ENCODE measurements at places on chromosomes 7 and 10.
A peak's percentile ranks its signal among the peaks of the same experiment; 100 is the strongest.

DNA sequence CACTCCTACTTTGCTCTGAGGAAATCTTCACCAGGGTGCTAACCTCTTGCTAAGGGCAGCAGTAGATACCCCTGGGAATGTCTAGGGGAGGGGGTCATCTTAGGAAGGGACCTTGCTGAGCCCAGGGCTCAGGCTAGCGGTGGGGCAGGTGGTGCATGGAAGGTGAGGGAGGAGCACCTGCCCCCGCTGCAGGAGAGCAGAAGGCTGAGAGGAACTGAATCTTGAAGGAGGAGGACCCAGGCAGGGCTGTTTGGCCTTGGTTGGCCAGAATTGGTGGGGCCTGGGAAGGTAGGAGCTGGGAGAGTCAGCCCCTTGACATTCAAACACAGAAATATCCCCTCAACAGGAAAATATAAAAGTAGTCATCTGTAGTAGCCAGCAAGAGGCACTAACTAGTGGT, 7.0 kb downstream of the CALHM3 start:
- no peaks in the 10 kb centered on the region for H3K36me3 ChIP-seq
- H3K27me3 ChIP-seq, result no peaks in the 10 kb centered on the region
- no peaks in the 10 kb centered on the region for H3K4me1 ChIP-seq

DNA sequence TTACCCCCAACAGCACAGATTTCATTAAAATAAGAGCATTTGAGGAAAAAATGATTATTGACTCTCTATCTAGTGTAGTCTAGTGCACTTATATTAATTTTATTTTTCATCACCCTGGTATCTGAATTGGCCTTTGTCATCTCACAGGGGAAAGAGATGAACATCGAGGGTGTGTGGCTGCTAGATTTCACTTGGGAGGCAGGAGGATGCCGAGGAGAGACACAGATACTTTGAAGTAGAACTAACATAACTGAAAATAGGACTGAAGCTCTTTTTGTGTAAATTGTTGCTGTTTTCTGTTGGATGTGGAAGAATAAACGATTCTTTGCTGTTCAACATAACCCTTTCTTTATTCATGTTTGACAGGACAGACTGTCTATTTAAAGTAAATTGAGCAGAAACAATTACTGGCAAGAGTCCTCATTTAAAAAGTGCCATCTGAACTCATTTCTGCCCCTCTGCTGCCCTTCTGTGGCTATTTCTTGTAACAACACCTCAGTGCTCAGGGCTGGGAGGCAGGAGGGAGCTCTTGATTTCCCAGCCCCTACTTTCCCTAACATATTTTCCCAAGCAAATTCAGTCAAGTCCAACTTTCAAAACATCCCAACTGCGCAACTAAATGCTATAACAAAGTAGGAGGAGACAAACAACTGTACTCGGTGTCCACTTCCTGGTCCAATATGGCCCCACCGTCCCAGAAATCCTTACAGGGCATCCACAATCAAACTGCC, 15.6 kb downstream of the LYZL1 start:
- H3K4me1 ChIP-seq, result no peaks in the 10 kb centered on the region
- peaks cover 2% of the 10 kb centered on the region for H3K36me3 ChIP-seq
- H3K27ac ChIP-seq, result peak overlapping the region; percentile 77
- peak; percentile 82 for DNase-seq
- H3K27me3 ChIP-seq, result no peaks in the 10 kb centered on the region
- H3K4me3 ChIP-seq, result no peak overlapping the region

GRCh38 chr7:2613931-2614600, 17.7 kb upstream of the TTYH3 start:
- H3K27ac ChIP-seq, result no peak overlapping the region
- H3K36me3 ChIP-seq, result peaks cover 5% of the 10 kb centered on the region
- no peak for DNase-seq
- no peaks in the 10 kb centered on the region for H3K27me3 ChIP-seq
- H3K4me1 ChIP-seq, result peaks cover 6% of the 10 kb centered on the region
- no peak overlapping the region for H3K4me3 ChIP-seq

DNA sequence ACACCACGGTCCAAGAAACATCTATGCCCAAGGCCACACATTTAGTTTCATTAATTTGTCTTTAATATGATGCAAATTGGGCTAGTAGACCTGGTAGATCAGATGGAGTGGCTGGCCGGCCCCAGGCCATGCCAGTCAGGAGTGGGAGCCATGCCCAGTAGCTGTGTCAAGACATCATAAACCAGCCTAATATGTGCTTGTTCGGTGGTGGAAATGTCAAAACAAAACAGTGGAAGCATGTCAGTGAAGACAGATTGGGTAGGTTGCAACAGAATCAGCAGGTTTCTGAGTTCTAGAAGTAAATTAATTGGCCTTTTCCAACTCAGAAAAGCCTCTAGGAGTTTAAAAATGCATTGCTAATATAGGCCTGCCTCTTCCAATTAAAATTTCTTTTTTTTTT, 124.7 kb downstream of the NRP1 start:
- H3K27me3 ChIP-seq, result no peaks in the 10 kb centered on the region
- H3K27ac ChIP-seq, result no peak overlapping the region
- no peak for DNase-seq
- H3K4me1 ChIP-seq, result no peaks in the 10 kb centered on the region
- no peak overlapping the region for H3K4me3 ChIP-seq

- no peak overlapping the region for H3K4me3 ChIP-seq
- H3K36me3 ChIP-seq, result peaks cover 34% of the 10 kb centered on the region
- no peak overlapping the region for H3K27ac ChIP-seq
- H3K27me3 ChIP-seq, result no peaks in the 10 kb centered on the region
- no peak for DNase-seq
Measured at GRCh38 chr7:102304668-102305067, 18.0 kb downstream of the SH2B2 start.

DNA sequence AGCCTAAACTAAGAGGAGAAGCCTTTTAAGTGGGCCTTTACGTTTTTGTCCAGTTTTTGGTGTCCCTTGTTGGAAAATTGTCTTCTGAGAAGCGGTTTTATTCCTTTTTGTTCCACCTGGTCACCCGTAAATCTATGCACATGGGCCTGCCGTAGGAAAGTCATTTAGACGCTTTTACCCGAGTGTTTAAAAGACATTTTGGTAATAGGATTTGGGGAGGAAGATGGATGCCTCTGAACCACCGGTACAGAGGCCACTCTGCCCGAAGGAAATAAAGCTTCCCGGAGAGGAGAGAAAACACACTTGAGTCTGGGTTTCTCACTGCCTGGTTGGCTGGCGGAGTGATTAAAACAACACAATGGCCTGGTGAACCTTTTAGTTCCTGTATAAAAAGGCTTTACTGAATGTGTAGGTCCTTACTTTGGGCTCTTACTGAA, 760 bp downstream of the THNSL1 start:
- H3K36me3 ChIP-seq, result no peaks in the 10 kb centered on the region
- H3K4me1 ChIP-seq, result peaks cover 2% of the 10 kb centered on the region
- H3K4me3 ChIP-seq, result peak overlapping the region; percentile 78

DNA sequence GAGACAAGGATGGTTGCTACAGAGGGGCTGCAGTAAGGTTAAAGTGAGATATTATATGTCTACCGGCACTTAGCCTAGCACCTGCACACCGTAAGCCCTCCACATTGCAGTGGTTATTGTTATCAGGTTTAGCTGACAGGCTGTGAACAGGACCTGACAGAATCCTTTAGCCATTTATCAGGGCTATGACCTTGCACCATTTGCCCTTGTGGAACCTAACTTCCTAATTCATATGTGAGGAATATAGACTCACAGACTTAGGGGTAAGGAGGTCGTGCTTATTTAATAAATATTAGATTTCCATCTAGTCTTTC, 10.1 kb downstream of the NCOA4 start:
- DNase-seq, result no peak
- no peaks in the 10 kb centered on the region for H3K27me3 ChIP-seq
- H3K36me3 ChIP-seq, result peaks cover 11% of the 10 kb centered on the region
- no peak overlapping the region for H3K27ac ChIP-seq

GRCh38 chr7:113320419-113320818, 202.1 kb upstream of the SMIM30 start:
- no peaks in the 10 kb centered on the region for H3K36me3 ChIP-seq
- no peak overlapping the region for H3K4me3 ChIP-seq
- no peak overlapping the region for H3K27ac ChIP-seq
- no peaks in the 10 kb centered on the region for H3K4me1 ChIP-seq
- H3K27me3 ChIP-seq, result no peaks in the 10 kb centered on the region

DNA sequence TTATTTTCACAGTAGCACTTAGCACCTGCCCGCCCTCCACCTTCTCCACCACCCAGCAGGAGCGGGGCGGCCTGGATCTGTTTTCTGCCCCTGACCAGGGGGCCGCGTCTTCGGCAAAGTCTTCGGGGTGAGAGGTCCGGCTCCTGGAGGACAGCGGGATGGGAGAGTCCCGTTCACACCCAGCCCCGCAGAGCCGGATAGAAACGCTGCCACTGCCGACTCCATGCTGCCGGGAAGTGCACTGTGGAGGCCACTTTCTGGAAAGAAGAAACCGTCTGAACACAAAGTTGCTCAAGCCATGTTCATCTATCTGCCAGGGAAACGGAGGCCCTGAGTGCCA, 14.5 kb upstream of the ZNF273 start:
- H3K36me3 ChIP-seq, result no peaks in the 10 kb centered on the region
- no peak overlapping the region for H3K27ac ChIP-seq
- H3K27me3 ChIP-seq, result peaks cover 15% of the 10 kb centered on the region
- peak overlapping the region; percentile 63 for H3K4me3 ChIP-seq
- peaks cover 4% of the 10 kb centered on the region for H3K4me1 ChIP-seq

- H3K36me3 ChIP-seq, result no peaks in the 10 kb centered on the region
- H3K27ac ChIP-seq, result no peak overlapping the region
- no peak for DNase-seq
- H3K4me3 ChIP-seq, result no peak overlapping the region
Measured at GRCh38 chr7:28891192-28891875, 66.8 kb downstream of the TRIL start.

- H3K36me3 ChIP-seq, result no peaks in the 10 kb centered on the region
- H3K27me3 ChIP-seq, result no peaks in the 10 kb centered on the region
- no peak overlapping the region for H3K27ac ChIP-seq
- no peaks in the 10 kb centered on the region for H3K4me1 ChIP-seq
- DNase-seq, result no peak
Measured at GRCh38 chr10:105797234-105797890, 1156.3 kb downstream of the SORCS3 start.

- no peaks in the 10 kb centered on the region for H3K36me3 ChIP-seq
- DNase-seq, result no peak
- no peak overlapping the region for H3K4me3 ChIP-seq
Measured at GRCh38 chr7:94069162-94069739, 65.1 kb upstream of the BET1 start.

DNA sequence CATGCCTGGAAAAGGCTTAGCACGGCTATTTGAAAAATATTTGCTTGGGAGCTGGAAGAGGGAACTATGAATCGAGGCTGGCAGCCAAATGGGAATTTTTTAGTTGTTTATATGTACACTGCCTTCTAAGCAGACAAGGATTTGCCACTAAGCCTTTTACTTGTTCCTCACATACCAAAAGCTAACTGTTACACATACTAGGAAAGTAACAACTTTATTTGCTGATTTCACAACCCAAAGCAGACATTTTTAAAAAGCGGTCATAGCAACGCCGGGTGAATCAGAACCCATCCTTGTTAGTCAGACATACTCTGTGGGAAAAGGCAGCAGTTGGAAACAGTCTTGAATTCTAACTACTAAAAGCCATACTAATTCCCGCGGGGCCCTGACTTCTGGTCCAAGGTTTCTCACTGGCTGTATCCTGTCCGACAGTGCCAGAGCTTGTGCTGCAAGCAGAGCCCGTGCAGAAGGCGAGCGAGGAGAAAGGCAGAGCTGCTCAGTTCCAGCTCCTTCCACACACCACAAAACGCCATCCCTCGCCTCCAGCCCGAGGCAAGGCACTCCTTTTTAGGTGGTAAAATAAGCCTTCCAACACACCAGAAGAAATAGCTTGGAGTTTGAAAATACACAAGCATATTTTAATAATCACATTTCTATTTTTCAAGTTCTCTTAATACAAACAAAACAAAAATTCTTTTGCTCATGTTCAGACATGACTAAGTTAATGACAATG, 89.2 kb downstream of the RNF216 start:
- H3K4me3 ChIP-seq, result no peak overlapping the region
- H3K27me3 ChIP-seq, result no peaks in the 10 kb centered on the region
- peak overlapping the region; percentile 97 for H3K27ac ChIP-seq
- peaks cover 60% of the 10 kb centered on the region for H3K4me1 ChIP-seq
- peak; percentile 94 for DNase-seq

DNA sequence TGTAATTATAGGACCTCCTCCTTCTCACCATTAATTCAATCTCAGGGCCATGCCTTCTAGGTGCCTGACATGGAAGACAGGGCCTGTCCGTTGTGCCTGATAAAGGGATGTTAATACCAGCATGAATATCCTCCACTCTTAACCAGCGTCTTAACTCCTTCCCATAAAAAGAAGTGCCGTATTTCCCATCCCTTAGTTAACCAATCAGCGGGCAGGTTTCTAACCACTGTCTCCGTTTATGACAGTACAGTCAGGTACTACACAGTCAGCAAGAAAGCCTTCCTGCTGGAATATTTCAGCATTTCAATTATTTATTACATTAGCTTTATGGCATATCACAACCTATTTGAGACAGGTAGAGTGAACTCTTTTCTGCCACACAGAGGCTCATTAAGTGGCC, 308.6 kb upstream of the FZD8 start:
- H3K27me3 ChIP-seq, result no peaks in the 10 kb centered on the region
- no peak for DNase-seq
- H3K4me3 ChIP-seq, result no peak overlapping the region
- H3K36me3 ChIP-seq, result no peaks in the 10 kb centered on the region
- no peak overlapping the region for H3K27ac ChIP-seq
- no peaks in the 10 kb centered on the region for H3K4me1 ChIP-seq

DNA sequence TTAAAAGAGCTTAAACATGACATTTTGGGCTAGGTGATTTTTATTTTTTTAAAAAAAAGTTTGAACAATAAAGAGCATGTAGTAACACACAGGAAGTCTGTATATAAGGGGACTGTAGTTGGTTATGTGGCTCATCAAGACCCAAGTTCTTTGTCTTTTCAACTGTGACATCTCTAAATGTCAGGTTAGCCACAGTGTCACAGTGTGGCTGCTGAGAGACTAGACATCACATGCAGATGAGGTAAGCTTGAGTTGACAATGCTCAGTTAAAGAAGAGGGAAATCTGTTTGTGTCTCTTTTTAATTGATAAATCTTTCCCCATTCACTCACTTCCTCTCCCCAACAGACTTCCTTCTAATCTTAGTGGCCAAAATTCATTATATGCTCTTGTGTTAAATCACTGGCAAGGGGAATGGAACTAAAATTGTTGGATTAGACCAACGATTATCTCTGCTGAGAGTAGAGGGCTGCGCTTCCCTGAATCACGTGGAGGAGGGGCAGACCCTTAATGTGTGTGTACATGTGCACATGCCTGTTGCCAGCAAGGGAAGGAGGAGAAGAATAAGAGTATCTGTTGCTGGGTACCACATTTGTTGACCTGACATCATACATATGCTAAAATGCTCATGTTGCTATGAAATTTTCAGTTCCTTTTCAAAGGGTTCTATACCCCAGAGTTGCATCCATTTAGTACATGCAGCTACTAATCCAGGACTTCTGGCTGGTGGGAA, 78.3 kb downstream of the MMRN2 start:
- no peaks in the 10 kb centered on the region for H3K27me3 ChIP-seq
- H3K4me3 ChIP-seq, result no peak overlapping the region
- H3K27ac ChIP-seq, result no peak overlapping the region
- H3K4me1 ChIP-seq, result peaks cover 2% of the 10 kb centered on the region
- DNase-seq, result no peak
